ENCODE measurements at places on chromosomes 3 and 15.

- peak; percentile 15 for DNase-seq
These were observed 397 bp downstream of the PLXND1 start for GRCh38 chr3:129605922-129606635.

DNA sequence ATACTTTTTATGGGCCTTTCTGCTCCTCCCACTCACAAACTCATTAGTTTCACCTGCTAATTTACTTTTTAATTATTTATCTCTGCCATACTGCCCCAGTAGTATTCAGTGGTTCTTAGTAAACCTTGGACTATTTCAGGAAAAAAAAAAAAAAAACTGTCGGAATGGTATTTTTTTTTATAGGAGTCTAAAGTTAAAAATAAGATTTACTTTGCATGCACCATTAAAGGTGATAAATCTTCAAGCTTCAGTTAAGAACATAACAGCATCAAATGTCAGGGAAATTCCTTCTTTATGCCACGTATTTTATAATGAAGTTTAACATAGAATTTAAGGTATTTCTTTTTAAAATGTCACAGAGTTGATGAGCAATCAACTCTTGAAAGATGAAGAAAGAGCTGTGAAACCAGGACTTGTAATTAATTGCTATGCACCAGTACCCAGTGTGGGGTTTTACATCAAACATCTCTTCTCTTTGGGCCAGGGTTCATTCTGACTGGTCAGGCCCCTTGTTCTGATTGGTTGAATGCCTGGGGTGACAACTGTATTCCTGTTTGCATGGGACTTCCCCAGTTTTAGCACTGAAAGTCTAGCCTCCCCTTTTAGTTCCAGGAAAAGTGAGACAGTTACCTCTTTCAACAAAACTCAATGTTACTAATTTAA lies 40.3 kb upstream of the PTPRG start:
- no peak for DNase-seq

- no peak for DNase-seq
These were observed 53.8 kb upstream of the CADM2 start for GRCh38 chr3:84904816-84905555.

DNA sequence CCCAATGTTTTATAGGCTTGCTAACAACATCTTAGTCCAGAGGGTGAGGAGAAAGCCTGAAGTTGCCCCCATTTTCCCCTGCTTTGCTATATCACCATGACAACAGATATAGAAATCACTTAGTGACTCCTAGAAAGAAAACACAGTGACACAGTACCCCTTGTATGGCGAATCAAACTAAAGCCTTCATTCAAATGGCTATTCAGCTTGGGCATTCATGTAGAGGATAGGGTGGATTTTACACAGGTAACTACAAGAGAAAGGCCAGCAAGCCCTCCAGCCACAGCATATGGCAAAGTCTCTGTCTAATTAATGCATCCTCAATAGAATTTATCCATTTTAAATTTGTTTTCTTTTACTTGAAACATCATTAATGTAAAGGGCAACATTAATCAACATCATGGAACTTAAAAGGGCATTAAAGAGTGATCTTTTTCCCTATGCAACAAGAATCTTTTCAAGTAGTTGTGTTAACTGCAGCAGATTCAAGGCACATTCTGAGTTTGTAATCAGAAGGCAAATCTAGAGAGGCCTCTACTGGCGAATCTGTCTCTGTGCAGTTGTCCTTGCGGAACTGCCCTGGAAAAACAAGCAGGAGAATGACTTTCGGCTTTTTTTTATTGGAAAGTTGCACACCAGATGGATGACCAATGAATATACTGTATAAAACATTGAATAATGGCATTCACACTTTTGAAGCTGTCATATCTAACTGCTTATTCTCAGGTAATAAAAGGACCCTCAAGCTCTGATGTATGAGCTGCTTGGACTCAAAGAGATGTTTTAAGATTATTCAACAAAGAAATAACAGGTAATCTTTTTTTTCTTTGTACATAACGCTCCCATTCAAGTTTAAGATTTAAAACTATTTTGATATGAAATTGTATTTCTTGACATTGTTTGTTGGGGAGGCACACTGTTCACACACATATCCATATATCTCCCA lies 621.7 kb upstream of the AGTR1 start:
- DNase-seq, result no peak

- no peak for DNase-seq
These were observed 25.5 kb downstream of the MAP2K1 start for GRCh38 chr15:66412220-66412619.

DNA sequence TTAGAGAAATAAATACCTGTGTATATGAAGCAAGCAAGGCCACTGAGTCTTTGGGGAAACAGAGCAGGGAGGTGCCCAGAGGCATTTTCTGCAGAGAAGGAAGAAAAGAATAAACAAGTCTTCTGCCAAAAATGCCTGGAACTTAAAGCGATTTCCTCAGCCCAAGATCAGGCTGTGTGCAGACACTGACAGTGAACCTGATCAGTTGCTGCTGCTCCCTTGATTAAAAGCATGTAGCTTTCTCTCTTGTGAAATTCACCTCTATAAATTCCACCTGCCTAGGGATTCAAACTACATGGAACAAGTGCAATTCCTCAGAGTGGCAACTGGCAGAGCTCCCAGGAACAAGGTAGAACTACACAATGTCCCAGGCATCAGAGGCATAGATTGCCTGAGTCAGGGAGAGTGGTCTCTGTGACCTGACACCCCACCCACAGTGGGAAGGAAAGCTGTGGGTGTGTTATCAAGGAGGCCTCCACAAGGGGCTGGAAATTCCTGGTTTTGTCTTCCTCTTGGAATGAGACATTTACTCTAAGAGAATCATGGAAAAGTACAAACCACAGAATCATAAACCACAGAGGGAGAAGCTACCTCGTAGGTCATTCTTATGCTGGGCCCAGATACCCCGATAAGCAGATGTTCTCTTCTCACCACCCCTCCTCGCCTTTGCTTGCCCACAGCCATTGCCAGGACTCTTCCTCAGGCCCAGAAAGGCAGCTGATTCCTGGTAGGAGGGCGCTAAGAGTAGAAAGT lies 1.8 kb upstream of the ZBTB38 start:
- no peak for DNase-seq

- DNase-seq, result no peak
These were observed 64.5 kb downstream of the CHST2 start for GRCh38 chr3:143184099-143184498.

DNA sequence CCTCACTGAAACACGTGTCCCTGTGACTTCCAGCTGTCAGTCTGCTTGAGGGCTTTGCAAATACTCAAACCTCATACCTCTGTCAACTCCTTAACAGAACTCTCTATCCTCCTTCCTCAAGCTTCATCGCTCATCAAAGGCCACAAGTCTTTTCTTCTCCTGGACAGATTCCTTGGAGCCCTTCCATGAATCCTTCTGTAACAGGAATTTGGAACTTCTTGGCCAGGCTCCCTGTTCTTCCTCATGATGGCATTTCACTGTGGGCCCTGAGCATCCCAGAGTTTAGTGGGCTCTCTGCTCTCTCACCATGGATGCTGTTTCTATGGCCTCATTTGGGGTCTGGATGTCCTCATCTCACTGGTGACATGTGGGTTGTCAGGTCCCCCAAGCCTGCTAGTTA lies 105.0 kb upstream of the TLE3 start:
- DNase-seq, result no peak

DNA sequence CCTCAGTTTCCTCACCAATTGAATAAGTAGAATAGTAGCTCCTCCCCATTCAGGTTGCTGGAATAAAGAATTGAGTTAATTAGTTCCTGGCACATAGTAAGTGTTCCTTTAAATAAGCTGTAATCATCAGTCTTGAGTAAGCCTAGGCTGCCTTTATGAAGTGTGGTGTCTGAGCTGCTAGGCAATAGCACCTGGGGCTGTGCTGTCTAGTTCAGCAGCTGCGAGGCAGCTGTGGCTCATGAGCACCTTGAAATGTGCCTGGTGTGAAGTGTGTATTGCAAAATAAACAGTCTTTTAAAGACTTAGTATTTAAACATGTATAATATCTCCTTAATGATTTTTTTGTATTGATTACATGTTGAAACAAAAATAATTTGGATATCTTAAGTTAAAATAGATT lies 77.6 kb downstream of the TOP2B start:
- no peak for DNase-seq

DNA sequence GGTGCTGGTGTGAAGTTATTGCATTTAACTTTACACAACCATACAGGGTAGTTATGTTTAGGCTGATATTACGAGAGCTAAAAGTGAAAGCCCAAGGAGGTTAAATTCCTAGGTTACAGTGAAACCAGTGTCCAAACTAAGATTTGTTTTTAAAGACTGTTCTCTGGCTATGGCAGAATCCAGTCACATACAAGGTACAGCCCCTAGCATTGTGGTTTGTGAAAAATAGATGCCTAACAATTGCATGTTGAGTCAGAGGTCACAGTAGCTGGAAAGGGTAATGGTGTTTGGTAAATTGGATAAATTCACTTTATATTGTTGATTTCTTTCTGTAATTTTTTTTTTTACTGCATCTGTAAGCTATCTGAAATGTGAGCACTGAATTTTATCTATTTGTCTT lies 614.6 kb upstream of the TBL1XR1 start:
- DNase-seq, result no peak

GRCh38 chr3:61780455-61781228 lies 219.3 kb downstream of the PTPRG start:
- DNase-seq, result no peak

GRCh38 chr3:134364061-134364935 lies 9.9 kb downstream of the AMOTL2 start:
- no peak for DNase-seq

GRCh38 chr3:29291982-29292363 lies 11.1 kb downstream of the RBMS3 start:
- no peak for DNase-seq

GRCh38 chr3:42764561-42765295 lies 8.3 kb downstream of the CCDC13 start:
- no peak for DNase-seq

DNA sequence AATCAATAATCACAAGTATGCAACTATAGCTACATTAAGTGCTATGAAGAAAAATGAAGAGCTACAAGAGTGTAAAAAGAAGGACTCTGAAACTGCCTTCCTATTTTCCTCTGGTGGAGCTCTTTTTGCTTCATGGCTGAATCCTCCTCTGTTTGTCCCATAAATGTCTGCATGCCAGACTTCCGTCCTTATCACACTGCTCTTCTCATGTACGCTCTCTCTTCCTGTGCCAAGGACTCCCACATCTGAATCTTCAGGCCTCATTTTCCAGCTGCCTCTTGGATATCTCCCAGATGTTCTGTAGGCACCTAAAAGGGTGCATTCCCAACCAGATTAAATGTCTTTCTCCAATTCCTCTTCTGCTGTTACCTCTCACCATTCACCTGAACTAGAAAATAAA lies 123.7 kb downstream of the MECOM start:
- DNase-seq, result no peak

DNA sequence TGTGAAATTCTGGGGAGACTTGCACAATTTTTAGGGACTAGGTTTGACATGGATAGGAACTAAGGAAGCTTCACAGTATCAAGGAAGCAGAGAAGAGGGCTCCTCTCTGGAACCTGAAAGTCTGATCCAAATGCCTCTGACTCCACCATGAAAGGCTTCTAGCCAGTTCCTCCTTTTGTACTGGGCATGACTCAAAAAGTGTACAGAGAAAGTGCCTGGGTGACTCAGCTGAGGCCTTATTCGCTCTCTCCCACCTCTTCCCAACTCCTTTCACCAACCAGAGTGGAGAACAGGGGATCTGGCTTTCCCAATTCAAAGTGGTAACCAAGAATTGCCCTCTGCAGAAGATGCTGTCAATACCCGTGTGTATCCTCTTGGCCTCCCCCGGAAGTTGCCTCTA lies 342.9 kb upstream of the PROK2 start:
- no peak for DNase-seq

DNA sequence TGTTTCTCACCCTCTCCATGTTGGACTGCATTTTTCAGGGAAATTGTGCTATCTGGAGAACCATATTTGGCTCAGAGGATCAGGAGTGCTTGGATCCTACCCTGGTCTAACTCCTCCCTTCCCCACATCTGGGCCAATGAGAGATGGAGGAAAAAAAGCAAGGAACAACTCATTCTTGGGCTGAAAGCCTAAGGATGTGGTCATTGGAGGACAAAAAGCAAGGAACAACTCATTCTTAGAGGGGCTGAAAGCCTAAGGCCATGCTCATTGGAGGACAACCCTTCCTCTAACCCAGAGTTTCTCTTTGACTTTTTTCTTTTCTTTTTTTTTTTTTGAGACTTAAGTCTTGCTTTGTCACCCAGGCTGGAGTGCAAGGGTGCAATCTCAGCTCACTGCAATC lies 48.6 kb upstream of the CHRNB4 start:
- DNase-seq, result no peak

- peak; percentile 13 for DNase-seq
These were observed 604 bp downstream of the KCTD6 start for GRCh38 chr3:58492494-58492905.

GRCh38 chr3:126961791-126962461 lies 21.0 kb upstream of the PLXNA1 start:
- no peak for DNase-seq

DNA sequence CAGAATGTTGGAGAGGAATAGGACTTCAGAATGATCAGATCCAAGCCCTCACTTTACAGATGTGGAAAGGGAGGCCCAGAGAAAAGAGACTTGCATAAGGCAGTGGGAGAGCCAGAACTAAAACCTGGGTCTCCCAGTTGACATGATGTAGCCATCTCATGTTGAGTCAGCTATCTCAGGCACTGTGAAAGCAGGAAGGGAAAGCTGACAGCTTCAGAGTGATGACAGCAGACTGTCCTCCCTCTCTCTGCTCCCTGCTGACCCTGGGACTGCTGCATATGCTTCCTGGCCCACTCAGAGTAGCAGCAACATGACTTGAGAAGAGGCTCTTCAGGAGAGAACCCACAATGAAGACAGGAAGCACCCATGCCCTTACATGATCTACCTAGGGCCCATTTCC lies 14.7 kb downstream of the FHIT start:
- DNase-seq, result no peak

GRCh38 chr3:123347205-123347604 lies 101.7 kb downstream of the ADCY5 start:
- no peak for DNase-seq

- DNase-seq, result no peak
These were observed 937.0 kb downstream of the IGSF11 start for GRCh38 chr3:118097660-118098059.

GRCh38 chr15:29612096-29612495 lies 210.2 kb downstream of the TJP1 start:
- no peak for DNase-seq

DNA sequence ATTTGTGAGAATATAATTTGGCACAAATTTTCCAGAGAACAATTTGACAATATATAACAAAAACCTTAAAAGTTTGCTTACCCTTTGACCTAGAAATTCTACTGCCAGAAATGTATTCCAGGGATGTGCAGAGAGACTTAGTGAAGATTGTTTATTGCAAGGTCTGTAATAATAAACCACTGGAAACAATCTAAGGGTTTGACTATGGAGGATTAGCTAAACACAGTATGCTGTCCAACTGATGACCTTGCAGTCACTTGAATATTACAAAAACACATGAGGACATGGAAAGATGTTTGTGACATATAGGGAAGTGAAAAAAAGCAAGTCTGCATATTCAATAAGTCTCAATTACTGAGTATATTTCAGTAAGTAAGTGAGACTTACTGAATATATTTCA lies 48.1 kb upstream of the CDV3 start:
- DNase-seq, result no peak

GRCh38 chr3:28971156-28971555 lies 309.7 kb upstream of the RBMS3 start:
- DNase-seq, result no peak
